ENCODE measurements at places on chromosomes 2 and 18. TPM values are rescaled to one million over a fixed set of nuclear protein-coding genes. Genes with fewer than 3 reads are reported as not detected.
A peak's percentile ranks its signal among the peaks of the same experiment; 100 is the strongest.

DNA sequence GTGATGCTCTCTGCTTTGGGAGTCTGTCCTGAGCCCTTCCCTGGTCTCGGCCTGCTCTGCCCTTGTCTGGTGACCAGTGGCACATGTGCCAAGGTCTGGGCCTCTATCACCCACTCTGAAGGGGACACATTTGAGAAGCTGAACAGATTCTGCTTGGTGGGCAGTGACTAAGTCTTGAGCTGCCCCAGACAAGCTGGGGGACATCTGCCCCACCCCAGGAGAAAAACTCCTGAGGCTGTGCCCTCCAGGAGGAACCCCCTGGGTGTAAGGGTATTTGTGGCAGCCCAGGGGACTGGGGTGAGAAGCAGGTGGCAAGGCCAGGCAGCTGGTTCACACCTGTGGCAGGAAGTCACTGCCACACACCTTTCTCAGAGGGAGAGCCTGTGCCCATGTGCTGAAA is 342.1 kb downstream of the DYSF start:
- no peak for DNase-seq

GRCh38 chr2:147327613-147328012 is 517.2 kb upstream of the ACVR2A start:
- DNase-seq: no peak

Gene PSTPIP2
- polyA plus RNA-seq: 2.3 TPM

GRCh38 chr2:47174733-47175361 is 19.7 kb upstream of the STPG4 start:
- peak; percentile 66 for DNase-seq

Gene ONECUT2
- 1.7 TPM for polyA plus RNA-seq

GRCh38 chr2:193895226-193895625 is 1700.5 kb upstream of the TMEFF2 start:
- DNase-seq: no peak

- no peak for DNase-seq
These were observed 223.9 kb downstream of the MBD5 start for GRCh38 chr2:148244593-148245292.

GRCh38 chr2:165197346-165197745 is 6.5 kb downstream of the SCN3A start:
- no peak for DNase-seq

Gene EPAS1
- polyA plus RNA-seq: 69.1 TPM

Gene GAD1
- 0.84 TPM for polyA plus RNA-seq

GRCh38 chr2:234793212-234793785 is 158.5 kb upstream of the SH3BP4 start:
- no peak for DNase-seq

GRCh38 chr2:180202467-180202951 is 195.4 kb upstream of the CWC22 start:
- DNase-seq: no peak

GRCh38 chr2:236674646-236675045 is 105.0 kb downstream of the ACKR3 start:
- DNase-seq: no peak

GRCh38 chr2:70546376-70546775 is 7.2 kb downstream of the TGFA start:
- no peak for DNase-seq

Gene COLEC12
- 0.76 TPM for polyA plus RNA-seq

DNA sequence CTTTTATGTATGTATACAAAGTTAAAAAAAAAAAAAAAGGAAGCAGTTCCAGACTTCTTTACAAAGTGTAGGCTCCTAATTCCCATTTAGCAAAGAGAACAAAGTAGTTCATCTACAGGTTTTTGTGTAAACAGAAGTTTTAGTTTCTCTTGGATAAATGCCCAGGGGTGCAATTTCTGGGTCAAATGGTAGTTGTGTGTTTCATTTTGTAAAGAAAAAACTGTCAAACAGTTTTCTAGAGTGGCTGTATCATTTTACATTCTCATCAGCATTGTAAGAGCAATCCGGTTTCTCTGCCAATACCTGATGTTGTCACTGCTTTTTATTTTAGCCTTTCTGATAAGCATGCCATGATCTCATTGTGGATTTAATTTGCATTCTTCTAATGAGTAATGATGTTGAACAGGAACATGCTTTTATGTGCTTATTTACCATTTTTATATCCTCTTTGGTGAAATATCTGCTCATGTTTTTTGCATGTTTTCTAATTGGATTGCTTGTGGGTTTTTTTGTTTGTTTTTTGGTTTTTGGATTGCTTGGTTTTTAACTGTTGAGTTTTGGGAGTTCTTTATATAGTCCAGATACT is 16.6 kb upstream of the PSME4 start:
- DNase-seq: no peak

- no peak for DNase-seq
These were observed 426.2 kb downstream of the NCKAP5 start for GRCh38 chr2:133142087-133142486.

Gene PUS10
- polyA plus RNA-seq: 1.9 TPM

GRCh38 chr18:23856466-23857163 is 157.9 kb upstream of the TTC39C start:
- DNase-seq: no peak

GRCh38 chr2:114464961-114465706 is 22.7 kb downstream of the DPP10 start:
- DNase-seq: no peak

Gene MRO
- polyA plus RNA-seq: 0.19 TPM

Gene SKA1
- polyA plus RNA-seq: 0.05 TPM

DNA sequence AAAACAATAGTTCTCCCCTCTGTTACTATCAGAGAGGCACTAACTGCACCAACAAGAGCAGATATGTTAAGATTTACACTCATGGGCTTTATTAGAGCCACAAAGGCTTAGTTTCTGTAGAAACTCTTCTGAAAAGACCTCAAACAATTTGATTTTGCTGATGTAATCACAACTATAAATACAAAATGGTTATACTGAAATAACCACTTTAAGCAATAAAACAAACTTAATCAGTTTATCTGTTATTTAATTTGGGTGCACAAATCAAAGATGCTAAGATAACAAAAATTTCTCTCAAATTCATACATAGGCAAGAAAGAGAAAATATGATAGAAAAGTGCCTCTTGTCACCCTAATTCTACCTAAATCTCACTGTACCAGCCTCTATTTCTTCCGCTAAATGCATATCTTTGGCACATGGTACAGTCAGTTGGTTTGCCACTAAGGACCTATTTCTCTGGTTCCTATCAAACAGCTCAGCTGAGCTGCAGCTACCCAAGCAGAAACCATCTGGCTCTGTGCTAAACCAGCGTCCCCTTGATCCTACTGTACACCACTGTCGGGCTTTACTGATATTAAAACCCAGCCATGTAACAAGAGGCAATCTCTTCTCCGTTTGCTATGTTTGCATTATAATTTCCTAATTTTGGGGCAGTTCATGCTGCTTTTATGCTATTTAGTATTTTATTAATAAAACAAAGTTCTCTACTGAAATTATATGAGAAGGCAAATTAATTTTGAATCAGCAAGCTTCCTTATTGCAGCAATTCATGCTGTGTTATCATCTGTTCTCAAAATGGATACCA is 60.1 kb downstream of the CWC22 start:
- DNase-seq: no peak

DNA sequence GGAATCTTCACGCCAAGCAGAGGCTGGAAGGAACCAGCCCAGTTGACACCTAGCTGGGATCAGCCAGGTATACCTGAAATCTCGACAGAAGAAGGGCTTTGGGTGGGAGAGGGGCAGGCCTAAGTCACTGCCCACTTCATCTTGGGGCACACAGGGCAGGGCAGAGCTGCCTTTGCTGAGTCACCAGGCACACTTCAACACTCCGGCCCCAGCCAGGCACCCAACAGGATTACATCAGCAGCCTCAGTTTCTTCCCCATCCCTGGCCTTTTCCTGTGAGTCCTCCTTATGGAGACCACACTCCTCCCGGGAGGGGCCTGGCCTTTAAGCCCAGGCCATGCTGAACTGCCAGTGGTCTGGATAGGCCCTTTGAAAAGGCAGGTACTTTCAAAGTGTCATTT is 201.7 kb upstream of the HS6ST1 start:
- DNase-seq: no peak

Gene TUBA3E
- polyA plus RNA-seq: not detected

Gene SCYGR8
- polyA plus RNA-seq: not detected

DNA sequence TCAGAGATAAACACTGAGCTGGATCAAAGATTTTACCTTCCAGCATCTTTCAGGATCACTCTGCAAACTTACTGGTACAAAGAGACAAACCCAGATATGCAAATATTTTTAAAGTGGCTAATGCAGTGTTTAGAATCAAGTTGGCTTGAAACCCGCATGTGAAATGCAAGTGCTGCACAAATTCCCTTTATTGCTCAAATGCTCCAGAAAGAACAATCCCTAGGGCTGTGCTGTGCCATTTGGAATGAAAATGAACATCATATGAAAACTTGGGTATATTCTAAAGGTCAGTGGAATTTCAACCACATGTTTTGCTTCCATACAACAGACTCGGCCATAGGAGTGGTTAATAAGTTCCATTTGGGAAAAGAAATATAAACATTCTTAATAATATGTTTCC is 139.1 kb downstream of the VWC2L start:
- DNase-seq: no peak

GRCh38 chr2:200042102-200042735 is 86.8 kb downstream of the MAIP1 start:
- DNase-seq: no peak

All from pancreas (tissue), 10 donors.